SHP77 (cell line): ENCODE measurements at places on chromosomes 11 and 22.

DNA sequence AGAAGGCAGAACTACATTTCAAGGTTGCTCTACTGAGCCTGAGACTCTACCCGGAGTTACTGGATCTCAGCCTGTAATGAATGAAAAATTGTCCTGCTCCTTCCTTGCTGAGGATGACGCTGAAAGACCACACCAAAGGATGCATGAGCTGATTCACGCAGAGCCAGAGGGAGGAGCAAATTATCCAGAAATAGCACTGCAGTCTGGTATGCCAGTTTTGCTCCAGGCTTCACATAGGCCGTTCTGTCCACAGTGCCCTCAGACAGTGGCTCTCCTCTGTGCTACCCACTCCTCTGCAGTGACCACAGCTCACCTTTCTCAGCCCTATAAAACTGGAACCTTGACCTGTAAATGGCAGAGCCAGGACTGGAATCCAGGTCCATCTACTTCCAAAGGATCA lies 79.3 kb upstream of the GALNT18 start:
- no peak for DNase-seq

DNA sequence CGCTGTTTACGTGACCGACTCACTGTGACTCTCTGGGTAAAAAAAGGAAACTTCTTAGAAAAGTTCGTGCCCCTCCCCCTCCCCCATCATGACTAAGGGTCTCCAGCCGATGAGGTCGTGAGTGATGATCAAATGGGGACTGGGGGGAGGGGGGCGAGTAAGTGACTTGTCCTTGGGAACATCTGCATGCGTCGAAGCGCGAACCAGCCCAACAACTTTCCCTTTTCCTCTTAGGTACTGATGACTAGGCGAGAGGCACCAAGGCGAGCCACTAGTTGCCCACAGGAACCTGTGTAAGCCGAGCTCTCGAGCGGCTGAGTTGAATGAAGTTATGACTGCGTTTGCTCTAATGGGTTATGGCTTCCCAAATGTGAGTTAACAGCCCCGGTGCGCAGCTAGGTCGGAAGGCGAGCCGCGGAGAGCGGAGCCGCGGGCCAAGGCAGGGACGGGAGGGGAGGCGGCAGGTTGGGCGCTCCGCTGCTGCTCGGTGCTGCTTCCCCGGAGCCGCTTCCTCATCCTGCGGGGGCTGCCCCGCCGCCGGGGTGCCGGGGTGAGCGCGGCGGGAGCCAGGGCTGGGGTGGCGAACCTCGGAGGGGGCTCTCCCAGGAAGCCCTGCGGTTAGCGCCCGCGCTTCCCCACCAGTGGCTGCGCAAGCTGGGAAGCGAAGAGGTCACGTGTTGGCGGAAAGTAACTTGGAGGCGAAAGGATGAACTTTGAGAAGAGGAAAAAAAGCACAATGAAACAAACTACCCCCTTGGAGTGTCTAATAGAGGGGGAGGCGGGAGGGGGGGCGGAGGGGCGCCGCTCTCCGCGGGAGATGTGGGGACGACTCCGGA lies 22.1 kb upstream of the BDNF start:
- DNase-seq = no peak

- DNase-seq = no peak
These were observed 92.2 kb upstream of the ALKBH3 start for GRCh38 chr11:43788421-43788820.

DNA sequence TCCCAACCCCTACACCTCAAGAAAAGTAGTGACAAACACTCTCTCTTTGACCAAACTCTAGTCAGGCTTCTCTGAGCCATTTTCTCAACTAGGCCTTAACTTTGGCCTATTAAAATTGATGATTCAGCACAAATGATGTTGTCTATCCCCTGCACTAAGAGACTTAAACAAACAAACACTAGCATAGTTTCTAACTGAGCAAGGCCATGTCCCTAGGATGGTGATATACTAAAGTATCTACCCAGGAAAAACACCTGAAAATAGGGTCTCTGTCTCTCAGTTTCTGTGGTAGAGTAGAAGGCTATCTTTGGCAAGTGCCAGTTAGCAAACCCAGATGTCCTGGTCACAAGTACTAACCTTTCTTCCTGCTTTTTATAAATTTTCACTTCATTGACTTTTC lies 219.7 kb upstream of the ANO3 start:
- no peak for DNase-seq

GRCh38 chr11:82906236-82906635 lies 4.7 kb downstream of the DDIAS start:
- peak; percentile 4 for DNase-seq

GRCh38 chr11:27018902-27019529 lies 21.6 kb upstream of the BBOX1 start:
- no peak for DNase-seq

DNA sequence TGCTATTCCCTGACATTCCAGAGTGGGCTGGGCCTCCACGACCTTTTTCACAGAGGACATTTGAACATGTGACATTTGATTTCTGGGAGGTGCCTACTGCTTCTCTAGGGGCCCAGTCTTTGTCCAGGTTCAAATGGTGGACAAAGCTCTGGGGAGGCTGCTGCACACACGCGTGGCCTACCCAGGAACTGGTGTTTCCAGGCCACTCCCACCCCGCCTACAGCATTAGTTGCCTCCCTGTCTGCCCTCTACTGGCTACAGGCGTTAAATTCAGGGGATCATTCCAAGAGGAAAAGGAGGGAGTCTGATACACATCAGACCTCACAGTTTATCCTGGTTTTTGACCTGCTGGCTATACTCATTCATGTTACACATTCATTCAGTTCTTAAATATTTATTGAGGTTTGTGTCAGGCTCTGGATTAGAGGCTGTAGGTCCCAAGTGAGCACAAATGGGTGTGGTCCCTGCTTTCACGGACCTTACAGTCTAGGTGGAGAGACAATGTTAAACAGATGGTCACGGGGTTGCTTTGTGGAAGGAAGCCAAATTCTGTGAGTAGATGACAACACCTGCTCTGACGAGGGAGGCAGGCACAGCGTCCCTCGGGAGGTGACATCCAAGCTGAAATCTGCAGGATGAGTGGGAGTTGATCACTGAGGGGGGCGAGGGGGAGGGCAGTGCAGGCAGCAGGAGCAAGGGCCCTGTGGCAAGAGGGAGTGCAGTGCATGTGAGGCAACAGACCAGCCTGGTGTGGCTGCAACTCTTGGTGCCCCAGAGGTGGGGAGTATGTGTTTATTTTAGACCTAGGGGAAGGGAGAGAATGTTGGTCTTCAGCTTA lies 11.8 kb downstream of the TUB start:
- DNase-seq = peak; percentile 8

DNA sequence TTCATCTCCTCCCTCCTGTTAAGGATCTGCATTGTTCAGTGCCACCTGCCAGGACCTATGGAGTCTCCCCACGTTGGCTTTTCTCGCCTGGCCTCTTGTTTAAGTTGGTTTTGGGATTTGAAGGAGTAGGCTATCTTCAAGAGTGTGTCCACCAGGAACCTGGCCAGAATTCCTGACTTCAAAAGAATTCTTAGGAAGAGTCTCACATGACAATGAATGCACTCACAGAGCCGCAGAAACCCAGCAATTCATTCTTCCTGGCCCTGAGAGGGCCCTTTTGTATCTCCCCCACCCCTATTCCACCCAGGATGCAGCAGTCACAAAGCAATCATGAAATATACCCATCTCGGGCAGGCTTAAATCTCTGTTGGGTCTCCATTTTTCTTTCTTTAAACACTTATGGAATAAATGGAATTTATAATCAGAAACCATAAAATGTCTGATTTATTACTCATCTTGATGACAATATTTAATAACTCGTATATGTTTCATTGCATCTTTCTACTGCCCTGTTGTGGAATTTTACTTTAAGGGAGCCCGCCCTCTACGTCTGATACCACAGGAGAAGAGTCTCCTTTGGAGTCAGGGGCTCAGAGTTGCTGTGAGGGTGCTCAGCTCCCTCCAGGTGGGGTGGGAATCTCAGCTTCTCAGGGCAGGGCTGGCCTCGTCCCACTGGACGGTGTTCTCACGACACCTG lies 507.0 kb downstream of the NTM start:
- no peak for DNase-seq

- DNase-seq = no peak
These were observed 7.9 kb upstream of the OR56B4 start for GRCh38 chr11:6099577-6099976.

GRCh38 chr11:67584205-67584880 lies 731 bp downstream of the GSTP1 start:
- DNase-seq = no peak

- DNase-seq = no peak
These were observed 29.1 kb upstream of the DLAT start for GRCh38 chr11:111996129-111996528.

GRCh38 chr11:72875736-72876135 lies 61.5 kb downstream of the ATG16L2 start:
- no peak for DNase-seq

GRCh38 chr22:38696606-38697424 lies 3.9 kb downstream of the JOSD1 start:
- no peak for DNase-seq

DNA sequence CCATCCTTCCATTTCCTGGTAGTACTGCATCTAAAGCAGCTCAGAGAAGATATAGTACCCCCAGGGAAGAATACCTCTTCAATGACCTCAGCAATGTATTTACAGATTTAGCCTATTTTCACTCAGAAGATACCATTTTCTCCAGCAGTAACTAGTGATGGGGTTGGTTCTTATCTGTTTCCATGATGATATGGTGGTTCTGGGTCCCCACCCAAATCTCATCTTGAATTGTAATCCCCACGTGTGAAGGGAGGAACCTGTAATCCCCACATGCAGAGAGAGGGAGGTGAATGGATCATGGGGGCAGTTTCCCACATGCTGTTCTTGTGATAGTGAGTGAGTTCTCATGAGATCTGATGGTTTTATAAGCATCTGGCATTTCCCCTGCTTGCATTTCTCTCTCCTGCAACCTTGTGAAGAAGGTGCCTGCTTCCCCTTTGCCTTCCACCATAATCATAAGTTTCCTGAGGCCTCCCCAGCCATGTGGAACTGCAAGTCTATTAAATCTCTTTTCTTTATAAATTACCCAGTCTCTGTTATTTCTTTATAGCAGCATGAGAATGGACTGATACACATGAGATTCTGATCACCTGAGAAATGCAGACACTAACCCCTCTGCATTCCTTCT lies 139.2 kb downstream of the CCDC81 start:
- DNase-seq = no peak

- DNase-seq = no peak
These were observed 68.4 kb downstream of the CCDC34 start for GRCh38 chr11:27294654-27295053.

- DNase-seq = peak; percentile 57
These were observed 15.8 kb upstream of the SIK2 start for GRCh38 chr11:111586388-111586831.
